ENCODE measurements at places on chromosomes 6 and 20.

DNA sequence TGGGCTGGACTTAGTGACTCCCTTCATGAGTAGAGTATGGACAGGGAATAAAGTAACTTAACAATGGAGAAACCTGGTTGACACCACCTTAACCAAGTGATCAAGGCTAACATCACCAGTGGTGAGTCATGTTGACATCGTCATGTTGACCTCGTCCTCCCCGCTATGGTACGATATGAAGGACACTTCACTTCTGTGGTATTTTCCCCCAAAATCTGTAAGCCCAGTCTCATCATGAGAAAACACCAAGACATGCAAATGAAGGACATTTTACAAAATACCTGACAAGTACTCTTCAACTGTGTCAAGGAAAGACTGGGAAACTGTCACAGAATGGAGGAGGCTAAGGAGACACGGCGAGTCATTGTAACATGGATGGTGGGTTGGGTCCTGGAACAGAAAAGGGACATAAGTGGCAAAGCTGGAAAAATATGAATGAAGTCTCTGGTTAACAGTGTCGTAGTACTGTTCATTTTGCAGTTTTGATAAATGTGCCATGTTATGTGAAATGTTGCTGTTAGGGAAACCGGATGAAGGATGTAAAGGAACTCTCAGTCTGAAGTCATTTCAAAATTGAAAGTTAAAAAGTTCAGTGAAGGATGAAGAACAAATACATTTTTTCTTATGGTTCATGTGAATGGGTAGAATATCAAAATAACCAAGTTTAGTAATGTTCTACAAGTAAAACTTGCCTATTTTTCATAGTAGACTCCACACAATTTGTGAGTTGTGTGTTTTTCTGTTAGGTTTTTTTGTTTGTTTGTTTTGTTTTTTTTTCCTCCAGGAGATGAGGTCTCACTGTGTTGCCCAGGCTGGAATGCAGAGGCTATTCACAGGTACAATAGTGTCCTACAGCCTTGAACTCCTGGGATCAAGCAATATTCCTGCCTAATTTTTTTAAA lies 247.5 kb downstream of the TMEM242 start:
- no peak for ATAC-seq

DNA sequence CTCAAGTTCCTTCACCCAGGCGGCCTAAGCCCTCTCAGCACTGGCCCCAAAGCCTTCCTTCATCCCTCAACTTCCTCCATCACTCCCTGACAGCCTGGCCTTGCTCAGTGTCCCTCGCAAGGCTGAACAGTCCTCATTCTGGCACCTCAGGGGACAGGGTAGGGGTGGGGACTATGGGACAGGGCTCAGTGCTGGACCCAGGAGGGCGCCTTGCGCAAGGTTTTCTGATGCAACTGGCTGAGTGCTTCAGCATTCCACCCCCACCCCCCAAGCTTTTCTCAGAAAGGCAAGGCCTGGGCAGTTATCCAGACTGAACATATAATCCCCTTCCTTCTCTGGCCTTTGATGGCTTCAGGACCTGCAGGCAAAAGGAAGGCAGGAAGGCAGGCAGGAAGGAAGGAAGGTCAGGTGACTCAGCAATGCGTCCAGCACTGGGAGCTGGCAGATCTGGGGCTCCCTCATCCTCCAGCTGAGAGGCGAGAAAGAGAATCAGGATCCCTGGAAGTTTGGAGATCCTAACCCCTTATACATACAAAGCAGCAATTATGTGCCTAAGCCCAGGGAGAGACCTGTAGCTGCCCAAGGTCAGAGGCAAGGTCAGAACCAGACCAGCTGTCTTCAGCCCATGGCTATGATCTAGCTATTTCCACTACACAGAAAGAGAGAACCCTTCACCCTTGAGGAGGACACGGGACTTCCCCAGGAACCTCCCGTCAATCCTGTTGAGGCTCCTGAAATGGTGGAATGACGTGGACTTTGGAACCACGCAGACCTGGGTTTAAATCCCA lies 8.6 kb upstream of the TRIB3 start:
- peak; percentile 88 for ATAC-seq

- ATAC-seq, result no peak
Measured at GRCh38 chr6:42454428-42454791, 2.7 kb upstream of the TRERF1 start.

DNA sequence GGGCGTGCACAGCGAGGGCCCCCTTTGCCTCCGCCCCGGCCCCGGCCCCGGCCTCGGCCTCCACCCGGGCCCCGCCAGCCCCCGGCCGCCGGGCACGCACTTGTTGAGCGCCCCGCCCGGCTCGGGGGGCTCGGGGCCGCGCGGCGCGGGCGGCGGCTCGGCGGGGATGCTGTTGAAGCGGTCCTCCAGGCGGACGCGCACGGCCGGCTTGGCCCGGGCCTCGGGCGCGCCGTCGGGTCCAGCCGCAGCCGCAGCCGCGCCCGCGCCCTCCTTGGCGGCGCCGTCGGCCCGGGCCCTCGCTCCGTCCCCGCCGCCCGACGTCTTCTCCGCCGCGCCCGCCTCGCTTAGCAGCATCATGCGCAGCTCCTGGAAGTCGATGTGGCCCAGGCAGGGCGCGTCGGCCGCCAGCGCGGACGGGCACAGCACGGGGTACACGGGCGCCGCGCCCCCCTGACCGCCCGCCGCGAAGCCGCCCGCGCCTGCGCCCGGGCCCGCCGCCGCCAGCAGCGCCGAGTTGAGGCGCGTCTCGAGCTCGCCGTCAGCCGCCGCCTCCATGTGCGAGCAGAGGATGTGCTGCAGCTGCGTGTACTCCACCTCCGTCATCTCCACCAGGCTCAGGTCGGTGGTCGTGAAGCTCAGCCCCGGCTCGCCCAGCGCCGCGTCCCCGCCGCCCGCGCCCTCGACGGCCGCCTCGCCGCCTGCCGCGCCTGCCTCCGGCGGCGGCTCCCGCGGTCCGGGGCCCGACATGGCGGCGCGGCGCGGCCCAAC lies 514 bp downstream of the TCFL5 start:
- peak; percentile 44 for ATAC-seq

- peak; percentile 86 for ATAC-seq
Measured at GRCh38 chr20:9214685-9215084, 145.8 kb downstream of the PLCB4 start.

DNA sequence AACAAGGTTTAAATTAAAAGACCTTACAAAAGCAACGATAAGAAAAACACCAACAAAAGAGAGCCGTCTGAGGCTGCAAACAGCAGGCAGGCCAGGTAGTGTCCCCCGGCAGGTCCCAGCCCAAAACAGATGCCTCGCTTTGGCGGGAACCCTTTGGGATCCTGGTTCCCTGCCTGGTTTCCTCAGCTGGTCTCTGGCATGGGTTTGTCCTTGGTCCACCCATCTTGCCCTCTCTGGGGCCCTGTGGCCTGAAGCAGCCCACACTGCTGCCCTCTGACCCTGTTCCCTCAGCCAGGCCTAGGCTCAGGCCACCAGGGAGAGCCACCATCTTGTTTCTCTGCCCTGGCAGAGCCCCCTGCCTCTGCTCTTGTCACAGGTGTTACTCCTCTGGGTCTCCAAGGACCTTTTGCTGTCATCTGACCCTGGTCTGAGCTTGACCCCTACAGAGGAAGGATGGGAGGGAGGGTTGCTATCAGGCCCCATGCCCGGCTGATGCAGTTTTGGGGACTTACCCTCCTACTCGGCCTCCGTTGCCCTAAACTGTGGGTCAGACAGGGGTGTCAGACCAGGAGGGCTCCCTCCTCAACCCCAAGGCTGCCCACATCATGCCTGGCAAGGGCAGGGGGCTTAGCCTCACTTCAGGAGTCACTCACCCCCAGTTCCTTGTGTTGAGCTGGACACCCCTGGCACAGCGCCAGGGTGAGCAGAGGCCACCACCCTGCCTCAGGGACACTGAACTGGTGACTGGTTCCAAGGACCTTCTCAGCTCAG lies 30.6 kb upstream of the GRM4 start:
- ATAC-seq, result no peak

GRCh38 chr20:58149437-58150091 lies 78.9 kb downstream of the ANKRD60 start:
- ATAC-seq, result no peak

DNA sequence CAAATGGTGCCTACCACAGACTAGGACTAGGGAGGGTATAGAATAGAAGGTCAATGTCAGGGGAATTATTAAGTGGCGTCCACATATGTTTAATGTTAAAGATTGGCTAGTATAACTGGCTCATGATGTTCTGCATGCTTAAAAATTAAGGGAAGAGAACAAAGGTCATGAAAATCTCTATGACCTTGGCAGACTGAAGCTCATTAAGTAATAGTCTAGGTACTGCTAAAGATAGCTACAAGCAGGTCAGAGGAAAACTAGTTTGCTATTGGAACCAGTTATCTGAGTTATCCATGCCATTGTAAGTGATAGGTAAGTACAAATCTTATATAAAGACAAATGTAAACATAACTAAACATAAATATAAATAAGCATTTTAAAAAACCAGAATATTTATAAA lies 32.9 kb upstream of the PRSS35 start:
- ATAC-seq, result no peak

- no peak for ATAC-seq
Measured at GRCh38 chr6:5053864-5054244, 31.3 kb upstream of the PPP1R3G start.

- ATAC-seq, result peak; percentile 27
Measured at GRCh38 chr20:50654904-50655303, 36.4 kb downstream of the RIPOR3 start.

- peak; percentile 3 for ATAC-seq
Measured at GRCh38 chr6:43990627-43991619, 136.3 kb downstream of the MRPL14 start.

DNA sequence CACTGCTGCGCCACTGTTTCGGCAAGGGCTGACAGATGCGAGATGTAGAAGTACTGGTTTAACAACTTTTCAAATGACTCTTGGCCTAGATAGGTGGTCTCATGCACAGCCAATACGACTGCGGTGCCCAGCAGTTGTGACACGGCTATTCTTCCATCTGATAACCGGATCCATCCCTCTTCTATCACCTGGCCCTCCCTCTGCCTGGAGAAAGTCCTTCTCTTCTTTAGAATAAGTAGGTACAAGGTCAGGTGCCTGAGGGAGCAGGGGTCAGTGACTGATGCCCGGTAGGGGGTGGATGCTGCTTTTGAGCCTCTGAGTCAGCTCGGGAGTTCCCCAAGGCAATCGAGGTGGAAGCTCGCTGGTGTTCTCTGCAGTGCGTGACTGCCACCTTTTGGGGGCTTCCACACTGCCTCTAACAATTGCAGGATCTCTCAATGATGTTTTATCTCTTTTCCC lies 166.8 kb upstream of the GRIK2 start:
- ATAC-seq, result no peak

- no peak for ATAC-seq
Measured at GRCh38 chr6:157121897-157122296, 201.4 kb downstream of the TMEM242 start.

- ATAC-seq, result no peak
Measured at GRCh38 chr20:20585146-20585545, 127.3 kb downstream of the RALGAPA2 start.

DNA sequence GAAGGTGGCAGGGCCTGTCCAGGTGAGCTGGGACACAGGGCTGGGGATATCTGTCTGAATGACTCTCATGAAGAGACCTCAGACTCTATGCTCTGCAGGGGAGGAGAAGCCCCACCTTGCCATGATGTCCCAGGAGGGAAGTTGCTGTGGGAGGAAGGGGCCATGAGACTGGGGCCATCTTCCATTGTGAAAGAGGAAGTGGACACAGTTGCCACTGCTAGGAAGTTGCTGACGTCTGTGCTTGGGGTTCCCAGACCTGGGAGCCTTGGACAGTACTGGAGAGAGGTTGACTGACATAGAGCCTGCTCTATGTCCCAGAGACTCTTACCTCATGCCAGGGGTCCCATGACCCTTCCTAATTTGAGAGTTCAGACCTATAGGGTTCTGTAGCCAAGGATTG lies 24.5 kb downstream of the SIRPB1 start:
- ATAC-seq, result no peak

DNA sequence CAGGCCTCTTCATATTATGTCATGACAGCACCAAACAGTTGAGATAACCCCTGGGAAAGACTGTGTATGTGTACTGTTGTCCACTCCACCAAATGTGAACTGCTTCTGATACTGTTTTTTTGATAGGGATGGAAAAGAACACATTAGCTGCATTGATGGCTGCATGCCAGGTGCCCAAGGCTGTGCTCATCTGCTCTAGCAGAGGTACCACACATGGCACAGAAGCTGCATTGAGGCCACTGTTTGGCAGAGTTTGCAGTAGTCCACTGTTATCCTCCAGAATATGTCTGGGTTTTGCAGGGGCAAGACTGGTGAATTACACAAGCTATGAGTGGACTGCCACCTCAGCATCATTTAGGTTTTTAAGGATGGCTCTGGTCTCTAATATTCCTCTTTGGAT lies 28.2 kb upstream of the ELMO2 start:
- ATAC-seq, result no peak

DNA sequence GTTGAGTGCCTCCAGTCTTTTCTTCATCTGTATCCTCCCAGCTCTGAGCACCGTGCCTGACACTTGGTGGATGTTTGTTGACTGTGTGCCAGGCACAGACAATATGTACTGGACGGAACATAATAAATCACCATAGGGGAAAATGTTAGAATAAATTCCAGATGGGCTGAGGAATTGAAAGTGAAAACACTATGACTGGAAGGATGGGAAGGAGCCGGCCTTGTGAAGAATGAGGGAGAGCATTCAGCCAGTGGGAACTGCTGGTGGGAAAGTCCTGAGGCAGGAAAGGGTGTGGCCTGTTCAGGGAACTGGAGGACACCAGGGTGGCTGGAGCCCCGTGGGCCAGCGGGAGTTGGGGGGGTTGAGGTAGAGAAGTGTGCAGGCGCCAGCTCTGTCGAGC lies 75.4 kb downstream of the MTHFD1L start:
- ATAC-seq, result no peak

DNA sequence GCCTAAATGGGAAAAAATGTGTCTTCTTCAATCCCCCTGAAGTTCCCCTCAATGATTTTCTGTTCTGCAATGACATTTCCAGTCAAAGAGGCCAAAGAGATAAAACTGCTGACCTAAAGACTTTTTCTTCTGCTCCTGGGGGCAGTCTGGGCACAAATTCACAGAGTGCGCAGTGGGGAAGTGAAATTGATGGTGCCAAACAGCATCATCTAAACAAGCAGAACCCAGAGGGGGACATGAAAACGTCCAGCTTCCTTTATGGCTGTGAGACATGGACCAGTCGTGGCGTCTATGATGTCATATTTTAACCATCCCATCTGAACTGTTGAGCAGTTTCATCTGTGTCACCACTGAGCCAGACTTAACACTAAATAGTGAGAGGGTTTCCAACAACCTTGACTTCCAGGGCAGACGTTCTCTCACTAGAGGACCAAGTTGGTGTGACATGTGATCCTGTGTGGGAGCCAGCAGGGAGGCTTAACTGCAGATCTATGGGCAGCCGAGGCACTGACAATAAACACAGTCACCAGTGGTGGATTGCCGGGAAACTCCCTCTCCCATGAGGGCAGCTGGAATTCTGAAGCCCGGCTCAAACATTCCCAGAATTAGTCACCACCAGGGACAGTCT lies 12.4 kb downstream of the SCML4 start:
- ATAC-seq, result no peak

GRCh38 chr6:167755461-167755860 lies 71.2 kb upstream of the AFDN start:
- no peak for ATAC-seq

DNA sequence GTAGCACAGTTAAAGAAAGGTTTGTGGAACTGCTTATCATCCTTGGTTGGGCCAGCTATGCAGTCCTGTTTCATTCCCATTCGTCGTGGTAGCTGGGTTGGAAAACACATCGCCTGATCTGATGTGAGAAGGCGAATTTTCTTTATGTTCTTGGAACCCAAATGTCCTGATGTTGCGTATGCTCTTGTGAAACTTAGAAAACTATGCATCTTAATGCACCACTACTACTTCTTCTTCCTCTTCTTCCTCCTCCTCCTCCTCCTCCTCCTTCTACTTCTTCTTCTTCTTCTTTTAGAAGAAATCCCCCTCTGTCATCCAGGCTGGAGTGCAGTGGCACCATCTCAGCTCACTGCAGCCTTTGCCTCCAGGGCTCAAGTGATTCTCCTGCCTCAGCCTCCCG lies 381.6 kb downstream of the UTRN start:
- no peak for ATAC-seq

Measured in gastroesophageal sphincter (tissue), 4 donors.